Caki2 (cell line): ENCODE measurements at places on chromosomes 7 and 10.
A peak's percentile ranks its signal among the peaks of the same experiment; 100 is the strongest.

DNA sequence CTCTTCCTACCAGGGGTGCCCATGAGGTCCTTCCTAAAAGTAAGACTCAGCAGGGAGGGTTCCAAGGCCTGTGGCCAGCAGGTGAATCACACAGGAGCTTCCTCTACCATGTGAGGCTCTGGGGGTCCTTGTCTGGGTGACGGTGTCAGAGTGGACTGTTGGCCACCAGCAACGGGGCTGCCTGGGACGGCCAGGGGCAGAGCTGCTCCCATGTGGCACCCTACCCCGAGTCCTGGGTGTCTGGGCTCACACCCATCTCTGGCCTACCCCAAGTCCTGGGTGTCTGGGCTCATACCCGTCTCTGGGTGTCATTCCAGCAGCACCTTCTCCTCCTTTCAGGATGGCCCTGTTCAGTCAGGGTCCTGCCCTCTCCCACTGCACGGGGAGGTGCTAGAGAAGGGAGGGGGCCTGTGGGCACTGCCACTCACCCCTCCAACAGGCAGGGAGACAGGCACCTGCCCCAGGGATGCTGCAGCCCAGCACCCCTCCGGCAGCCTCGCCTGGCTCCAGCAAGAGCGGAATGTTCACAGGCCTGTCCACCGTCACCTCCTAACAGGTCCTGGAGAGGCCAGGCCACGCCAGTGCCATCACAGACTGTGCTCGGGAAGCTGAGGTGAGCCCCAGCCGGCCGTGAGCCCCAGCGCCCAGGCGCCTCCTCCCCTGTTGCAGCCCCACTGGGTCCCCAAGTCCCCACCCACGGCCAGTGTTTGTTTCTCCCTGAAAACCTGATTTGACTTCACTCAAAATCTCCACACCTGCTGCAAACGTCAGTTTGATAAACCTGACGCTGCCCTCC lies 143.7 kb downstream of the PTPRN2 start:
- no peak for DNase-seq

- DNase-seq: peak; percentile 56
Measured at GRCh38 chr10:73625004-73625883, 16.0 kb downstream of the MYOZ1 start.

DNA sequence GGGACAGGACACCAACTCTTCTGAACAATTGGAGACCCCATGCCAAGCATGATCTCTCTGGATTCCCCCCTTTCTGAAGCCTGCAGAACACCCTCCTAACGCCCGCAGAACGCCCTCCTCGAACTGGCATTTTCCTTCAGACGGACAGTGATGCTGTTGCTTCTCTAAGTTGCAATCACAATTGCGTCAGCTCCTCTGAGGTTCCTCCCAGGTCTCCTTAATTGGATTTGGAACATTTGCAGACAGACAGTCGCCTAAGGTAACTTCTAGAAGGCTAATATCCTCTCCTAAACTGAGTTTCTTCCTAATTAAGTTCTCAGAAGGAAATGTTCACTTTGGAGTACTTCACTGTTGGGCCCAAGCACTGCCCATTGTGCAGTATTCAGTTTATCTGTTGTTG lies 20.5 kb upstream of the SERPINE1 start:
- no peak for DNase-seq

- no peak for DNase-seq
Measured at GRCh38 chr10:32350811-32351350, 3.9 kb upstream of the EPC1 start.

GRCh38 chr10:20672741-20673140 lies 224.4 kb downstream of the NEBL start:
- DNase-seq: no peak

DNA sequence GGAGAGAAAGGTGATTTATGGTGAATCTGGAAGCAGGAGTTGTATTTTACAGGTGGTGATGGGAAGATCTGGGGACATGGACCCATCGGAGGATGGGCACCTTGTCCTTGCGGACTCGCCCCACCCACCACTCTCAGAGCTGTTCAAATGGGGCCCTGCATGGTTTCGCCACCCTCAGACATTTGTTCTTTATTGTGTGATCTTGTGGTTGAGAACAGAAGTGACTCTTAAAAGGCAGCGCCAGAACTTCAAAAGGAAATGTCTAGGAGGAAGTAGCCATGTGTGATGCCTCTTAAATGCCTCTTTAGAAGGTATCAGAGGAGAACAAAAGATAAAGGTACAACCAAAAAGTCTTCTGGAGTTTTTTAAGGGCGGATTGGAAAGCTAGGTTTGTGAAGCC lies 205.7 kb downstream of the KIAA1217 start:
- no peak for DNase-seq

DNA sequence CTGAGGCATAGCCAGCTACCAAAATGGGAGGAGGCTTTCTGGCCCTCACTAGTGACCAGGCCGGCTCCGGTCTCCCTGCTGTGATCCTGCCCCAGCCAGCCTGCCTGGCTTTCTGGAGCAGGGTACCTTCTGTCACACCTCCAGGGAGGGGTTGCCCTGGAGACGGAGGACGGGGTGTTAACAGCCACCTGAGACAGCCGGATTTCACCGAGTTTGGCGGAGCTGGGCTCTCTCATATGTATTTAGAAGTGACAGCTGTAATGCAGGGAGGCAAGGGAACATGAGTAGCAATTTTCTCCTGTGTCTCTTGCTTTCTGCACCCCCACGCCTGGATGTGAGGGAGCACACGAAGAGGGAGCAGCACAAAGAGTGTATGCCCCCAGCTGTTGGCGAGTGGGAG lies 473.3 kb downstream of the PLXNA4 start:
- DNase-seq: no peak

- DNase-seq: no peak
Measured at GRCh38 chr10:84588971-84589370, 260.6 kb downstream of the CCSER2 start.

DNA sequence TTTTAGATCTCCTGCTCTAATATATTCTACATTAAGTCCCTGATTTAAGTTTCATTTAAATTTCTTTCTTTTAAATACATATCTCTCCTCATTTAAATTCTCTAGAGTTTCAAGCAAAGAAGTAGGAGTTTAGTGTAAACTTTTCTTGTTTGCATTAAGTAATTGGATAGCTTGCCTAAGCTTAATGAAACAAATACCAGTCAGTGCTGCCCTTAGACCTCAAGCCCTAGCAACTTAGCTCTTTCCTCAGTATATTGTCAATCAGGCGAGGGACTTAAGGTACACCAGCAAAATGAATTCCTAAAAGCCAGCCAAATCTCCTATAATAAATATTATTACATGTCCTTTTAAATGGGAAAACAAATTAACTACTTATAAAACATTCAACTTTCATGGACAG lies 101.5 kb downstream of the CHCHD3 start:
- DNase-seq: no peak

GRCh38 chr10:97631098-97631497 lies 2.2 kb downstream of the MORN4 start:
- DNase-seq: no peak

DNA sequence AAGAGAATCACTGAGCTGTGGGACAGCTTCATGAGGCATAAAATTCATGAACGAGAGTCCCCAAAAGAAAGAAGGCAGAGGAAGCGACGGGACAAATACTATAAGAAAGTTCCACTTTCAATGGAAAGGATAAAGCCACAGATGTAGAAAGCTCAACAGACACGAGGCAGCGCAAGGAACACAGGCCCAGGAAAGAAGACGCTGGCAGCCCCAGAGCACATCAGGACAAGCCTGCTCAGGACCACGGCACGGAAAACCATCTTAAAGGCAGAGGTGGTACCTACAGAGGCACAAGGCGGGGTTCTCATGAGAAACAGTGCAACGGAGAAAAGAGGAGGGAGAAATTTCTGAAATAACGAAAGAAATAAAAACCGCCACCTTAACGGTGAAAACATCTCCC lies 273.4 kb downstream of the MAD1L1 start:
- no peak for DNase-seq

DNA sequence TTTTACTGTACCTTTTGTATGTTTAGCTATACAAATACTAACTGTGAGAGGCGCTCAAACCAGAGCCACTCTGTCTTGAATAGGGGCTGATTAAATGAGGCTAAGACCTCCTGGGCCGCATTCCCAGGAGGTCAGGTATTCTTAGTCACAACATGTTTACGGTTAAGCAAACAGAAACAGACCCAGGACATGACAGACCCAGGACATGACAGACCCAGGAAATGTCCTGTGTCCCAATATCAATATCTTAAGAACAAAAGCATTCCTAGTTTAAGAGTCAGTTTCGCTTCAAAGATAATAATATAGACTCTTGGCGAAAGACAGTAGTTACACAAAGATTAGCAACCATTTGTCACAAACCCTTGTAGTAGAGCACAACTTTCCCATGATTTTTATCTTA lies 304.5 kb downstream of the CCSER2 start:
- no peak for DNase-seq

DNA sequence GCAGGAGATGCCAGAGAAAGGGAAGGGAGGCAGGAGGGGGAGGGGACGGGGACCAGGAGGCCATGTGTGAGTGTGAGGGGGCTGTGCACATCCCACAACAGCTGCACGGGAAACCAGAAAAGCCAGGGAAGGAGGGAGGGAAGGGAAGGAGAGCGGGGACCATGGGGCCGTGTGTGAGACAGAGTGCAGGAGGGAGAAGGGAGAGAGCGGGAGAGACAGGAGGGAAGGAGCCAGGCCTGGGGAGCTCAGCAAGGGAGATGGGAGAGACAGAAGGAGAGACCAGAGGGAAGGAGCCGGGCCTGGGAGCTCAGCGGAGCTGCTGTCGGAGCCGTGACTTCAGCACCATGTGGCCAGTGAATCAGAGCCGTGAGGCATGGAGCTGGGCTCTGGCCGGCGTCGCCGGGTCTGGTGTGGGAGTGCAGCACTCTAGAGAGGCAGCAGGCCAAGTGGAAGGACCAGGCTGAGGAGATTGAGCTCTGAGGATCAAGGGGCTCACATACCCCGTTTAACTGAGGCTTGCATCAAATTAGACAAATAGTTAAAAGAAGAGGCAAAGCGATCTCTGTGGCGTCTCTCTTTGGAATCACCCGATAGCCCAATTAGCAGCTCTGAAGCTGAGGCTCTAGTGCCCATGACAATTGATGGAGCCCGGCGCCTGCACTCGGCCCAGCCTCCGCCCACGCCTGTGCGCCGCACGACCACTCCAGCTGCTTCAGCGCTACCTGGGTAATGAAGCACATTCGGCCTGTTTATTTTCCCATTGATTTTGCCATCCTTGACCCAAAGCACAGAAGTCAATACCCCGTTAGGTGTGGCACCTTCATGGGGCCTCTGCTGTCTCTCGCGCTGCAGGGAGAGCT lies 150.4 kb downstream of the MAD1L1 start:
- DNase-seq: no peak

GRCh38 chr10:8052341-8052955 lies 2.0 kb upstream of the GATA3 start:
- no peak for DNase-seq

GRCh38 chr10:116260599-116260998 lies 12.4 kb downstream of the GFRA1 start:
- no peak for DNase-seq

- no peak for DNase-seq
Measured at GRCh38 chr7:40571796-40572195, 437.0 kb downstream of the SUGCT start.

- DNase-seq: no peak
Measured at GRCh38 chr7:128860158-128861073, 2.2 kb upstream of the ATP6V1F start.

DNA sequence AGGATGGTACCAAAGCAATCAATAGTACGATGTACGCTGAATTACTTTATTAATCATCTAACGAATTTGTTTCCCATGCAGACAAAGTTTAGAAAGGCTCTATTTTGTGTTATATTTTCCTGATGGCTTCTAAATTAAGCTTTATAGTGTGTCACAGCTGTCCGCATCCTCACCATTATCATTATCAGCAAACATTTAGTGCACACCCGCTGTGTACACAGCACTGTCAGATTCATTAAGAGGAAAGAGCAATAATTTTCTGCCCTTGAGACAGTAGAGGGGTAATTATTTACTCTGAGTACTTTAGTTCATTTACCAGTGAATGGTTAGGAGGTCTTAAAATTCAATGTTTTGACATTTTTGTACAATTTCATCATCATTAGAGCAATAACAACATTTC lies 233.3 kb upstream of the PTPRZ1 start:
- no peak for DNase-seq

GRCh38 chr10:86827639-86828038 lies 71.2 kb downstream of the BMPR1A start:
- peak; percentile 12 for DNase-seq

- no peak for DNase-seq
Measured at GRCh38 chr10:17076626-17077345, 52.8 kb downstream of the CUBN start.

GRCh38 chr7:1749864-1750466 lies 79.9 kb downstream of the ELFN1 start:
- DNase-seq: peak; percentile 44

- DNase-seq: no peak
Measured at GRCh38 chr10:123999261-123999660, 94.1 kb downstream of the CHST15 start.

DNA sequence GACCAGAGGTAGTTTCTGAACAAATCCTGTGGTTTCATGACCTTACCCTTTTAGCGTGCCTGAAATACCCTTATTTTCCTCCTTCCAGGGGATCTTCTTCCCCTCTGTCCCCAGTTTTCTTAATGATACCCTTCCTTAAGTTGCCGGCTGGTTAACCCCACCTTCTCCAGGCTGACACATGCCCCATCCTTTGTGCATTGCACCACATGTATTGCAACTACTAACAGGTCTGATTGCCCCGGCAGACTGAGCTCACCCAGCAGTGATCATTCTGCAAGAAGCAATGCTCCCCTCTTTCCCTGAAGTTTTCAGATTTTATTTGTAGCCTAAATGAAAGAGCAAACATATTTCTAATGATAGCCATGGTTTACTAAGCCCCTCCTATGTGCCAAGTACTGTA lies 108.2 kb downstream of the HIP1 start:
- DNase-seq: no peak

DNA sequence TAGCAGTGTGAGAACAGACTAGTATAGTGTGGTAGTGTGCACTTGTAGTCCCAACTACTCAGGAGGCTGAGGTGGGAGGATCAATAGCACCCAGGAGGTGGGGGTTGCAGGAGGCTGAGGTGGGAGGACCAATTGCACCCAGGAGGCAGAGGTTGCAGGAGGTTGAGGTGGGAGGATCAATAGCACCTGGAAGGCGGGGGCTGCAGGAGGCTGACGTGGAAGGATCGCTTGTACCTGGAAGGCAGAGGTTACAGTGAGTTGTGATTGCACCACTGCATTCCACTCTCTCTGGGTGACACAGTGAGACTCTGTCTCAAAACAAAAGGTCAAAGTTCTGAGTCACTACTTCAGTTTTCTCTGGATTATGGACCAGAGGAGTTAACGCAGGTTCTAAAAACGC lies 22.6 kb upstream of the DIP2C start:
- no peak for DNase-seq

- DNase-seq: no peak
Measured at GRCh38 chr7:129208667-129209066, 16.2 kb upstream of the AHCYL2 start.

DNA sequence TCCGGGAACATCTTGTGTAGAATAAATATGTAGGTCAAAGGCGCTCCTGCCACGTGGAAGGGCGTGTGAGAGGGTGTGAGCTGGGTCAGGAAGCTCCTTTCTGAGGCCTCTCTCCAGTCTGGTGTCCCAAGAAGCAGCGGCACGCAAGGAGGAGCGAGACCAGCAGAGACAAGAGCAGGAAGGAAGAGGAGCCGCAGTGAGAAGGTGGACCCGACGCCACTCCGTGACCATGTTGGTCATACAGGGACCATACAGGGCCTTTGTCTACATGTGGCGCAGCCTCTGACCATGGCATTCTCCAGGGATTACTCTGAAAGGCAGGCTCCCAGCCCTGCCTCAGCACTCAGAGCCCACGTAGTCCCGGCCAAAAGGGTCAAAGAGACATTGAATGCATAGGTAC lies 26.2 kb upstream of the EN2 start:
- no peak for DNase-seq

- DNase-seq: no peak
Measured at GRCh38 chr7:140200061-140200989, 23.5 kb upstream of the KDM7A start.
